NCI-H2081 (cell line): ENCODE measurements at places on chromosomes 4 and X.
A peak's percentile ranks its signal among the peaks of the same experiment; 100 is the strongest.

GRCh38 chr4:26248647-26249046 lies 72.2 kb upstream of the RBPJ start:
- DNase-seq: peak; percentile 31

- DNase-seq: no peak
These were observed 20.4 kb upstream of the GPM6B start for GRCh38 chrX:13837290-13837745.

GRCh38 chr4:23728393-23728792 lies 161.5 kb downstream of the PPARGC1A start:
- no peak for DNase-seq

- peak; percentile 69 for DNase-seq
These were observed 37.4 kb downstream of the LHFPL1 start for GRCh38 chrX:112642349-112642748.

DNA sequence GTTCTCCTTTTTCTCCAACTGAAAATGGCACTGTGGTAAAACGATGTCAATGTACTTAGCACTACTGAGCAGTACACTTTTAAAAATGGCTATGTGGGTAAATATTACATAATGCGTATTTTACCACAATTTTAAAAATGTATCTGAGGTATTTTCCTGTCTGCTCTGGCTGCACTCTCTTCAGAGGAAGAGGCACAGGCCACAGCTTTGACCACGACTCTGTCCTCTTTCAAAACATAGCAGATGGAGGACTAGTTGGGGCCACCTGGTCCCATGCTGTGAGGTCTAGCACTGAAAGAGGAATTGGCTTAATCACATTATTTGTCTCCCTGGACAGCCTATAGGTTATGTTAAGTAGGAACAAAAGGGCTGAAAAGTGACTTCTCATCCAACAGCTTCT lies 5.2 kb downstream of the KCNE5 start:
- no peak for DNase-seq

DNA sequence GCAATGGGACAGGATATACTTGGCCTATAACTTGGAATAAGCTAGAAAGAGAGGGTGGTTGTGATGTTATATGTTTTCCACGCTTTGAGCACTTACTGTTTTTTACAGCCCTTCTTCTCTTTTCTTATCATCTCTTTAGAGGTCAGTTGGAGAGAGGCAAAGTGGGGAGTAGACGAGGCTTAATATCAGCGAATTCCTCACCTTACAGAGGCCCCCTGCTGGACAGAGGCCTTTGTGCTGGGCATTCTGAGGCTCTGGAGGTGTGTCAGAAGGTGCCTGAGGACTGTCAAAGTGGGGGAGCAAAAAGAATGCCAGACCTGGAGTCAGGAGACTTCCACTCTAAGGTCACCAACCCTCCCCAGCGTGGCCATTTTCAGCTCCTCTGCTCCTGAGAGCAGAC lies 42.5 kb downstream of the MAMLD1 start:
- DNase-seq: no peak

DNA sequence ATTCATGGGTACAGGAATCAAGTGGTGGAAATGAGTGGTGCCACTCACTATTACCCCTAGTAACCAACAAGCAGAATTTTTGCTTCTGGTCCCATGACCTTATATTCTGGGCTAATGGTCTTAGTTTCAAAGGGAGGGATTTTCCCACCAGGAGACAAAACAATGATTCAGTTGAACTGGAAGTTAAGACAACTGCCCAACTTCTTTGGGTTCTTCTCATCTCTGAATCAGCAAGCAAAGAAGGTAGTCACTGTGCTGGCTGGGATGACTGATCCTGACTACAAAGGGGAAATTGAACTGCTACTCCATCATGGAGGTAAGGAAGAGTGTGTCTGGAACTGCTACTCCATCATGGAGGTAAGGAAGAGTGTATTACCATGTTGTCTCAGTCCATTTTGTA lies 87.2 kb downstream of the IL13RA2 start:
- no peak for DNase-seq

DNA sequence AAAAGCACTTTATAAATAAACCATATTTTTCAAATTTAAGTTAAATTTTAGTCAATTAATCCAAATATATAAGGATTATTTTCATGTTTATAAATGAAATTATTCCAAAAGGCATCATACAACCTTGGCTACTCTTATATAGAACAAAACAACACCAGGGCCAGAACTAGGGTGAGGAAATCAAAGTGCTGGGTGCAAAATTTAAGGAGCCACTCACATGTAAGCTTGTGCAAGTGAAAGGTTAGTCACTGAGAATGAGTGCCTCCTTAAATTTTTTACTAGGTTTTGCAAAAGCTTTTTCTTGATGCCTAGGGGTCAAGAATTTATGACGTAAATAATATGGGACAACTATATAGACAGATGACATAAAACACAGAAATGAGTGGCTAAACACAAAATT lies 83.4 kb upstream of the COX18 start:
- DNase-seq: no peak

GRCh38 chr4:6702761-6703160 lies 6.9 kb downstream of the MRFAP1L1 start:
- no peak for DNase-seq

DNA sequence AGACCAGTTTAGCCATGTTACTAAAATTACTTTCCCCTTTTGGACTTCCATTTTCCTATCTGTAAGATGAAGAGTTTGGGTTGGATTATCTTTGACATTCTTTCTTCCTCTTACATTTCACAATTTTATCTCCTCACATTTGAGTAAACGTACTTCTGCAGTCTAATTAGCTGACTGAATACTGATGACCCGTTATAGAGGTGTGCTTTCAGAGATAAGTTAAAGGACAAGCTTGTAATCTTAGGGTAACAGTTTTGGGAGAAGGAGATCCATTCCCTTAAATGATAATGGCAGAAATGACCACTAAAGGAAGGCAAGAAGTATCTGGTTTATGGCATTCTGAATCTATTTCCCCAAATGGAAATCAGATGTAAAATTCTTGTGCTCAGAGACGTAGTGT lies 222.6 kb upstream of the FTHL17 start:
- DNase-seq: no peak

DNA sequence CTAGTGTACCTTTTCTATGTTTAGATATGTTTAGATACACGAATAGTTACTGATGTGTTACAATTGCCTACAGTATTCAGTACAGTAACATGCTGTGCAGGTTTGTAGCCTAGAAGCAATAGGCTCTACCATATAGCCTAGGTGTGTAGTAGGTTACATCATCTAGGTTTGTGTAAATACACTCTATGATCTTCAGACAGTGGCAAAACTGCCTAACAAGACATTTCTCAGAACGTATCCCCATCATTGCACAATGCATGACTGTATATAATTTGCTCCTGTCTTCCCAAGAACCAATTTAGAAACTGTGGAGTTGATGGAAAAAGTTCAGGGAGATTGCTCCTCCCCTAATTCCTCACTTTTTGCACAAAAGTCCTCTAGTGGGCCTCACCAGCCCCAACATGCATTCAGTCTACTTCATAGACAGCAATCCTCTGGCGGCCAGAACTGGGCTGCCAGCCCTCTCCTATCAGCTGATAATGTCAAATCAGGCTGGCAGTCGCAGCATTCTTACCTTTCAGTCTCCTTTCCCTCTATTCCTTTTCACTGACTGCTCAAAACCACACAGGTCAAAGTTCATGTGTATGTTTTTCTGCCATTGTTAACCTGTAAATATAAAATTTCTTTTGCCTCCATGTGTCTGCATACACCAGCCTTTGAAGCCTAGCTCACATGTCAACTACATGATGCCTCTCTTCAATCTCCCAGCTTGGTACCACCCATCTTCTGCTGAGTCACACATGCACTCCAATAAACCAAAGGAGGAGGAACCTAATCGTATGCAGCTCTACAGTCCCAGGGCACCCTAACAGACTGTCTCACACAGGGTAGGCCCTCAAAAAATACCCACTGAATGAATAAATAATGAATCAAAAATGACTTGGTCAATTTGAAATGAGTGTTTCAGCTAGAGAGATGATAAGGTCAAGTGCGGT lies 32.0 kb downstream of the BCLAF3 start:
- no peak for DNase-seq

DNA sequence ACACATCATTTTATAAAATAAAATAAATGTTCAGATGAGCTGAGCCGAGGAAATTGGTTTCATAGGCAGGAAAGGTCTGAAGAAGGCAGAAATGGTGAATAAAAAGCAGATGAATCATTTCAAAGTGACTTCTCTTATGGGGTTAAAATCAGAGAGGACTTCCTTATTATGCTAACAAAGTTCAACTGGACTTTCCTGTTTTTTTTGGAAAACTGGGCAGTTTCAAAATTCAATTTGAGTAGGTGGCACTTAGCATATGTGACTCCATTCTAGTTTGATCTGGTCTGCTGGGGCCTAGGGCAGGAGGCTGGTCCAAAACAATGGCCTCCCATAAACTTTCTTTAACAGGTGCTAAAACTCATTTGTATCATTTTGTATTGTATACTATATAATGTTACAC lies 1794.9 kb upstream of the TENM3 start:
- no peak for DNase-seq
